ENCODE measurements at places on chromosomes 6 and 20. TPM values are rescaled to one million over a fixed set of nuclear protein-coding genes. Genes with fewer than 3 reads are reported as not detected.

GRCh38 chr6:136657666-136658065, 107.4 kb upstream of the MAP7 start:
- DNase-seq: peak; percentile 68

YWHAB gene
- 152 TPM for polyA plus RNA-seq

- no peak for DNase-seq
These were observed 564.8 kb downstream of the RFPL4B start for GRCh38 chr6:112911959-112912358.

- peak; percentile 87 for DNase-seq
These were observed 35.3 kb upstream of the CDKN1A start for GRCh38 chr6:36642913-36643817.

GRCh38 chr6:68633972-68634725, 933 bp upstream of the ADGRB3 start:
- no peak for DNase-seq

DNA sequence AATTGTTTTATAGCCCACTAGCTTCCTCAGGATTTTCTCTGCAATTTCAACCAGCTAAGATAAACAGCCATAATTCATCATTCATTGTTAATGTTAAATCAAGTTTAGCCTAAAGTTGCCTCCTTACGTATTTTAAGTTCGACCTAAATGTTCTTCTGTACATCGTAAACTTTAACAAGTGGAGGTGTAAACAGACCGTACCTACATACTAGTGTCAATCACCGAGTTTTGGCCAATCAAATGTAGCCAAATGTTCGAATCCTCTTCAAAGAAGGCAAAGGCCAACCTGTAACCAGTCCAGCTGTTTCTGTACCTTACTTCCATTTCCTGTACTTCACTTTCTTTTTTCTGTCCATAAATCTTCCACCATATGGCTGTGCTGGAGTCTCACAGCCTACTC, 13.5 kb downstream of the MBOAT1 start:
- peak; percentile 91 for DNase-seq

MAP7 gene
- 37.2 TPM for polyA plus RNA-seq

KIF13A gene
- polyA plus RNA-seq: 34.4 TPM

CST2 gene
- 0.07 TPM for polyA plus RNA-seq

DNA sequence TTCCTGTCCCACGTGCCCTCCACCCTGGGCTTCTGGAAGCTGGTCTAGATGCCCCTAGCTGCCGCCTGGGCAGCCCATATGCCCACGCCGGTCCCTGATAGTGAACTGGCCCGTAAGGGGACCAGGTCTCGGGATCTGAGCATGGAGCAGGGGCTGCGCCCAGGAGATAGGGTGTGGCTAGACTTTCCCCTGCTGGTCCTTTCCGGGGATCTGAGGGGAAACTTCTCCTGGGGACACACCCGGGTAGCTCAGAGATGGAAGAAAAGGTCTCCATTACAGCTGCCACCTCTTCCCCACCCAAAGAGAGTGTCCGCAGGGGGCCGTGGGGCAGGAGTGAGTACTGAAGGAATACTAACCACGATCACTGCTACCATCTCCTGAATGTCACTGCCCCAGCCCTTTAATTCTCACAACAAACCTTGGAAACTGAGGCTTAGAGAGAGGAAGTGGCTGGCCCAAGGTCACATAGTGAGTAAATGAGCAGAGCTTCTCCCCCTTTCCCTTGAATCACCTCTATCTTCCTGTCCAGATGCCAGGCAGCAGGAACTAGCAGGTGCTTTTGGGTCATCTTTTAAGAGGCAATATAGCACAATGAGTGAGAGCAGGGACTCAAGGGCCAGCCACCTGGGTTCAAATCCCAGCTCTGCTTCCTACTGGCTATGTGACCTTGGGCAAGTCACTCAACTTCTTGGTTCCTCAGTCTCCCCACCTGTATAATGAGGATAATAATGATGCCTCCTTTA, 11.8 kb upstream of the CCN5 start:
- no peak for DNase-seq

TUBB1 gene
- polyA plus RNA-seq: 0.52 TPM

WFDC12 gene
- polyA plus RNA-seq: not detected

GRCh38 chr6:30824698-30825097, 59.6 kb upstream of the DDR1 start:
- no peak for DNase-seq

DNA sequence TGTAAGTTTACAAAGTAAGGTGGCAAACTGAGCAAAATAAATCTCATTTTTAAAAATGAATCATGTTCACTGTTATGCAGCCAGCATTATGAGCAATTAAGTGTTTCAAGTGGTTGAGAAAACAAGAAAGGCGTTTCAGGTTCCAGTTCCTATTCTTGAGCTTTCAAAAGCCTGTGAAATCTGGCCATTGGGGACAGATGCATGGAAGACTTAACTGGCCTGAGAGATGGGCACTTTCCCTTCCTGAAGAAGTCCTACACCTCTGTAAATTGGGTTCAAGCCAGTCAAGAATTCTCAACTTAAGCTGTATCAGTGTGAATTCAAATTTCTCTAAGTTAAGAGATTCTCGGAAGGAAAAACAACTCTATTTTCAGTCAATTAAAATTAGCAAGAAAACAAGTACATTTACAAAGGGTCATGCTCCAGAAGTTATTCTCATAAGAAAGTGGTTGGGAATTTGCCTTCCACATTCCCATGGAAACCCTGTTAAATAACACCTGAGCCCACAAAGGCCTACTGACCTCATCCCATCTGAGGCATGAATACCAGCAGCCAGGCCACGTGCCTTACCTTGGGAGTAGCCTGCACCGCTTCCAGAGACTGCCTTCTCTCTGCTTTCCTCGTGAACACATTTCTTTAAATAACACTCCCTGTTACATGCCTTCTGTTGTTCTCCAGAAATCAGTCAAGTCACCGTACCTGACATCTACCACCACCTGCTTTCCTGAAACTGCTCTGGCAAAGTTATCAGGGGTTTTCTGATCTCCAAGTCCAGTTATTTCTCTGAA, 19.4 kb downstream of the MAP3K5 start:
- DNase-seq: no peak

DNA sequence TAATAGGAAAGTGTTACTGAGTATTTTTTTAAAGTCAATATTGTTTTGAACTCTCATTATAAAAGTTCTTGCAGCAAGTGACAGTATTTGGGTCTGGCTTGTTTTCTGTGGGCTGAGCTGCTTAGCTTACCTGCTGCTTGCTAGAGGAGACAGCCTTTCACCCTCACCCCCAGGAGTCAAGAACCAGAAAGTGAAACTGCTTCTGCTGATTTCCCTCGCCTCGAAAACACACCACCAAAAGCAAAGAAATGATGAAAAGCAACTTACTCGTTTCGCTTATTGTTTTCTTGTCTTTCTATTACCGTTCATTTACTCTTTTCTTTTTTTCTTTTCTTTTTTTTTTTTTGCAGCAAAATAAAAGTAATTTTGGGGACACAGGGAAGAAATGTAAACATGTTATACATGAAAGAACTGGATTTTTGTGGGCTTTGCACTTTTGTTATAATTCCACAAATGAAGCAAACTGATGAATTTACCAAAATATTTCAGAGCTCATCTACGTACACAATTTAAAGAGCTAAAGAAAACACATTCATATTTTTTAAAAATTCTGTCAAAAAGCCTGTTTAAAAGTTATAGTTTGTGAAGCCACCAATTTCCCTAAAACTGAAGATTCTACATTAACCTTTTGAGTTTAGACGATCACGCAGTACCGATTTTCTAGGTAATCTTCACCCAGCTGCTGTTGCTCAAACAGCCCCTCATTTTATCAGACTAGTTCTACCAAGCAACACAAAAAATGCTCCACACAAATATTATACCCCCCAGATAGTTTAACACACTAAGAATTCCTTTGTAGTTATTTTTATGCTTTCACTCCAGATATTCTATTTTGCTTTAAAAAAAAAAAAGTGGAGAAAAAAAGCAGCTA, 1.7 kb downstream of the SCML4 start:
- peak; percentile 47 for DNase-seq

IL17F gene
- 0.55 TPM for polyA plus RNA-seq

DNA sequence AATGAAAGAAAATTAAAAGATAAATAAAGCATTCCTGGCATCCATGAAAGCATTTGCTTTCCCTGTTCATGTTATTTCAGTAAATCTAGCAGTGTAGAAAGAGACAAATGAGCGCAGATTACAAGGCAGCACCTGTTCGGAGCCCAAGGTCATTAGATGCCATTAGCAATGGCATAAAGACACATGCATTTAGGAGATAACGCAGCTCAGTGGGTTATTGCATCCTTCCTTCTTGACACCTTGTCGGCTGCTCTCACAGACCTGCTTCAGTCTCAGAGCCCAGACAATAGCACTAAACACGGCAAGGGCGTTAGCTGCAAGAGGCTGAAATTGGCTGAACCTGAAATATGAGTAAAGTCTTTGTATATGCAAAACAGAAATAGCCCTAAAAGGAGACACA, 140.3 kb downstream of the ATXN1 start:
- DNase-seq: no peak

DNA sequence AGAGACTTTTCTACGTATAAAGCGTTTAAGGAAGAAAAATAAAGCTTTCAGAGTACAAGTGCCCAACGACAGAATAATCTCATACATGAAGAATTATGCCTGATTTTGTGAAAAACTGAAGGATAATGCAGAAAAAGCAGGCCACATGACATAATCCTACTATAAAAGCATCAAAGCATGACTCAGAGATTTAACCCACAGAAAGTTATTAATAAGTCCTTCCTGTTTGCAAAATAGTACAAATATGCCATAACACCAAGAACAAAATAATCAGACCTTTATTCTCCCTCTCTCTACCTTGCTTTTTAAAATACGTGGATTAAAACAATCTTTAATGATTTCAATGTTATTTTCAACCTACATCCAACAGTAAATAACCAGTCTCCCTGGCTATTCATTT, 118.6 kb upstream of the BCLAF1 start:
- no peak for DNase-seq

RIPPLY2 gene
- polyA plus RNA-seq: 0.88 TPM

AKAP12 gene
- polyA plus RNA-seq: 62.7 TPM

MEP1A gene
- polyA plus RNA-seq: 649 TPM

- DNase-seq: no peak
These were observed 35.2 kb downstream of the HFE start for GRCh38 chr6:26122402-26122792.
